T-helper 9 cell (primary cell): ENCODE measurements at places on chromosomes 11 and 22.

- DNase-seq, result no peak
These were observed 20.5 kb downstream of the TRMU start for GRCh38 chr22:46355996-46356471.

DNA sequence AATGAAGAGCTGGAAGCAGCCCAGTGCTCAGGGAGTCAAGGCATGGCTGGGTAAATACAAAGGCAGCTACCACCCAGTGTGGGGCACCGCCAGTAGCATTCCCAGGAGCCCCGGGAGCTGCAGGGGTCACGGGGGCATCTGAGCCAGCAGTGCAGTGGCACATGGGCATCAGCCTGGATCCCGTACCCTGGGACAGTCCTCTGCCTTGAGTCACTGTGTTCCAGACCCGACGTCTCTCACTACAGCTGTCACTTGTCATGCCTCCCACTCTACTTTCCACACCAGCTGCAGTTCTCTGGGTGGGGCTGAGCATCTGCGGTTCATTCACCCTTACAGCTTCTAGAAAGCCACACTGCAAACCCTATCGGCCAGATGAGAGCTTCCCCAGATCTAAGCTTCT, 29.6 kb downstream of the DHCR7 start:
- DNase-seq, result no peak

GRCh38 chr11:47869544-47870393, 21.6 kb upstream of the NUP160 start:
- DNase-seq, result no peak

GRCh38 chr11:121930004-121930965, 185.7 kb downstream of the BLID start:
- DNase-seq, result no peak

DNA sequence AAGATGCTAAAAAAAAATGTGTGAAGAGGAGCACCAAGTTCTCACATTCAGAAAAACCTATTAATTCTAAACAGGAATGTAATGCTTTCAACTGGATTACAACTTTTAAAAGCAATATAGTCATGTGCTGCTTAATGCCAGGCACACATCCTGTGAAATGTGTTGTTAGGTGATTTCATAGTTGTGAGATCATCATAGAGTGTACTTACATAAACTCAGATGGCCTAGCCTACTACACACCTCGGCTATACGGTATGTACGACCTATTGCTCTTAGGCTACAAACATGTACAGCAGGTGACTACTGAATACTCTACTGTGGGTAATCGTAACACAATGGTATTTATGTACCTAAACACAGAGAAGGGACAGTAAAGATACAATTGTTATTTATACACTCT, 142.3 kb downstream of the RBFOX2 start:
- no peak for DNase-seq

- DNase-seq, result no peak
These were observed 742.9 kb downstream of the LRRC4C start for GRCh38 chr11:40716344-40717130.

- DNase-seq, result no peak
These were observed 1446.4 kb downstream of the TBC1D22A start for GRCh38 chr22:48208894-48209293.

DNA sequence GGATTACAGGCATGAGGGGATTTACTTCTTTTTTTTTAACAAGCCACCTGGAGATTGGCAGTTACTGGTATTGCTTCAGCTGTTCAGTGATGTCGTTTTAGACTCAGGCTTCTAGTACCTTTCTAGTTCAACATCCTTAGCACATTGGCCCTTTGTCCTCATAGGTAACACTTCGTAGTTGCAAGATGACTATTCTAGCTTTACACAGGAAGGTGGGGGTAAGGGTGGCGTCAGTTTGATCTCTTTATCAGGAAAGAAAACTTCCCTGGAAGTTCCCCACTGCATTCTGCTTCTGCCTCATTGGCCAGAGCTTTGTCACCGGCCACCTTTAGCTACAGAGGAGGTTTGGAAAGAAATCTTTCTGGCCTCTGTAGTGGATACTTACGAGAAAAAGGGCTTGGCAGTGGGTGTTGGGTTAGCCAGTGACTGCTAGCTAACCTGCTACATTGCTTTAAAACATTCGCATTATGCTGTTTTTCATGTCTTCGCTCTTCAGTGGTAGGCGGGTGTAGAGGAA, 40.7 kb downstream of the SFI1 start:
- DNase-seq, result no peak

DNA sequence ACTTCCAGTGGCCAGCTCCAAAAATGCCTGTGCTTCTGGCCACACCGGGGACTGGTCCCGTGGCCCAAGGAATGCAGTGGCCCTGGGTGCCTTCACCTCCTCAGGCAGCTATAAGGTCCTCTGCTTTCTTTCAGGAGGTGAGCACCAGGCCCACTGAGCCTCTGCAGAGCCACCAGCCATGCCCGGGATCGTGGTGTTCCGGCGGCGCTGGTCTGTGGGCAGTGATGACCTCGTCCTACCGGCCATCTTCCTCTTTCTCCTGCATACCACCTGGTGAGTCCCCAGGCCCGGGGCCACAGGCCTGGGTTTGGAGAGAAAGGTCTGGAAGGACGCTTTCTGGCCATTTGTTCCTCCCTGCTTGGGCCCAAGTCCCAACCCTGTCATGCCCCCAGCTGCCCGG, 32.5 kb upstream of the MYRF start:
- no peak for DNase-seq

GRCh38 chr11:94027210-94027609, 6.1 kb downstream of the HEPHL1 start:
- DNase-seq, result no peak

GRCh38 chr22:31089160-31090100, 8.3 kb downstream of the SMTN start:
- DNase-seq, result peak; percentile 25

DNA sequence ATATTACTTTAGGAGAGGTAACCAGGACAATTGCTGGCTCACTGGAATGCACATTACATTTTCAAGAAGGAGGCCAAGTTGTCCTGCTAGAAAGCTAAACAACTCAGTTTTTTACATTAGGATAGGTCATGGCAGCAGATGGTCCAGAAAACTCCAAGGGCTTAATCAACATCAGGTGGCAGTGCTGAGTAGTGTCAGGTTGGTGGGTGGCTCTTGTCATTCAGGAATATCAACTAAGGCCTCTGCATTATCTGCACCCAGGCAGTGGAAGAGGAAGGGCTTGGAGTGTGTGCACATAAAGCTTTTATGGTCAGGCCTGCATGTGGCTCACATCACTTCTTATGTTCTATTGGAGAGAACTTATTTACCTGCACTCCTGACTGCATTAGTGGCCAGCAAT, 32.2 kb upstream of the OR4B1 start:
- DNase-seq, result no peak
